ENCODE measurements at places on chromosomes 6 and 20.

DNA sequence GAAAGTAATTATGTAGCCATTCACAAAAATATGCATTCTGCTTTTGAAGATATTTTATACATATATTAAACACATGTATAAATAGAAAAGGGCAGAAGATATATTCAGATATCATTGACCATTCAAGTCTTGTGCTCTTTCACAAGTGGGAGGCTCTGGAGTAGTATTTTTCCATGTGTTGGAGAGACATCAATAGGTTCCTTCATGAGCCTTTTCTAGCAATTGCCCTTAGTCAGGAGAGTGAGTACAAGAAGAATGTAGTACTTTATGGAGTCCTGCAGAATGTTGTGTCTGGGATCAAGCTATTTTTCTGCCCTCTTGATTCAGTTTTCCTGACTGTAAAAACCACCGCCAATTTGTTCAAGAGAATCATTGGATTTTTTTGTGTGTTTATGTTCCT lies 117.9 kb downstream of the LRRC1 start:
- no peak for DNase-seq

GRCh38 chr6:150152891-150153876 lies 10.3 kb downstream of the PPP1R14C start:
- DNase-seq = no peak

DNA sequence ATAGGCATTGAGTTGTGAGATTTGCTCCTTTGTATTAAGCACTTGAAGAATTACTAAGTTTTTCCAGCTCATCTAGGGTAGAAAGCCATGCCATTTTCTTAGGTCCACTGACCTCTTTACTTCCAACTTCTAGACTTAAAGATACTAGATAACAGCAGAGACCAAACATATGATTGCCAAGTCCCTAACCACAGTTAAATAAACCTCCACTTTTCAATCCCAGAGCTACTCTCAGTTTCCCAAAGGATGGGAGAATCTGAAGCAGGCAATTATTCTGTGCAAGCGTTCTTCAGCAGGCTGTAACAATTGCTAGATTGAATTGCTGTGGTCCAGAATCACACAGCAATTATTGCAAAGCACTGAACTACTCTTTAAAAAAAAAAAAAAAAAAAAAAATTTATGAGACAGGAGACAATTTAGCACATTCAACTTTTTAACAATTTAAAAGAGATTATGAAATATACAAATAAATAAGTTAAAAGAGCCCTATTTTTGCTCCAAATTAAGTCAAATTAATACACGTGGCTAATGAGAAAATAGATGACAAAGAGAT lies 104.0 kb upstream of the PRSS16 start:
- no peak for DNase-seq

GRCh38 chr6:95078457-95078856 lies 498.9 kb upstream of the MANEA start:
- DNase-seq = no peak

- no peak for DNase-seq
These were observed 17.5 kb upstream of the MYCT1 start for GRCh38 chr6:152680151-152680550.

GRCh38 chr6:25369036-25369432 lies 89.9 kb downstream of the CARMIL1 start:
- DNase-seq = no peak

- DNase-seq = no peak
These were observed 123.4 kb upstream of the AFDN start for GRCh38 chr6:167703347-167703746.
